ENCODE measurements at places on chromosomes 1 and 21.
A peak's percentile ranks its signal among the peaks of the same experiment; 100 is the strongest.

GRCh38 chr21:34994766-34995631 lies 54.1 kb downstream of the RUNX1 start:
- H3K27ac ChIP-seq = no peak overlapping the region
- H3K27me3 ChIP-seq = no peaks in the 10 kb centered on the region
- H3K4me3 ChIP-seq = no peak overlapping the region
- H3K4me1 ChIP-seq = no peaks in the 10 kb centered on the region
- DNase-seq = peak; percentile 77

- peaks cover 3% of the 10 kb centered on the region for H3K4me1 ChIP-seq
- no peak for DNase-seq
- no peak overlapping the region for H3K4me3 ChIP-seq
- H3K27ac ChIP-seq = peak overlapping the region; percentile 69
- no peaks in the 10 kb centered on the region for H3K27me3 ChIP-seq
- no peaks in the 10 kb centered on the region for H3K36me3 ChIP-seq
Measured at GRCh38 chr1:234538062-234538731, 59.2 kb upstream of the TARBP1 start.

GRCh38 chr1:22340066-22340465 lies 111.6 kb upstream of the ZBTB40 start:
- no peaks in the 10 kb centered on the region for H3K4me1 ChIP-seq
- no peak overlapping the region for H3K27ac ChIP-seq
- no peaks in the 10 kb centered on the region for H3K36me3 ChIP-seq
- no peaks in the 10 kb centered on the region for H3K27me3 ChIP-seq

- H3K36me3 ChIP-seq = no peaks in the 10 kb centered on the region
- H3K4me1 ChIP-seq = no peaks in the 10 kb centered on the region
- DNase-seq = peak; percentile 92
- no peak overlapping the region for H3K27ac ChIP-seq
Measured at GRCh38 chr1:39933956-39934941, 20.7 kb upstream of the MFSD2A start.

- no peak for DNase-seq
- H3K36me3 ChIP-seq = no peaks in the 10 kb centered on the region
- H3K4me3 ChIP-seq = no peak overlapping the region
- H3K4me1 ChIP-seq = no peaks in the 10 kb centered on the region
- no peak overlapping the region for H3K27ac ChIP-seq
Measured at GRCh38 chr1:180141381-180141934, 13.2 kb upstream of the QSOX1 start.

- H3K4me1 ChIP-seq = no peaks in the 10 kb centered on the region
- H3K27ac ChIP-seq = no peak overlapping the region
- H3K36me3 ChIP-seq = no peaks in the 10 kb centered on the region
- DNase-seq = peak; percentile 20
Measured at GRCh38 chr1:203142124-203142523, 14.6 kb downstream of the ADORA1 start.
